Muscle of arm (tissue), 14 donors: ENCODE measurements at places on chromosomes 13 and 19.

DNA sequence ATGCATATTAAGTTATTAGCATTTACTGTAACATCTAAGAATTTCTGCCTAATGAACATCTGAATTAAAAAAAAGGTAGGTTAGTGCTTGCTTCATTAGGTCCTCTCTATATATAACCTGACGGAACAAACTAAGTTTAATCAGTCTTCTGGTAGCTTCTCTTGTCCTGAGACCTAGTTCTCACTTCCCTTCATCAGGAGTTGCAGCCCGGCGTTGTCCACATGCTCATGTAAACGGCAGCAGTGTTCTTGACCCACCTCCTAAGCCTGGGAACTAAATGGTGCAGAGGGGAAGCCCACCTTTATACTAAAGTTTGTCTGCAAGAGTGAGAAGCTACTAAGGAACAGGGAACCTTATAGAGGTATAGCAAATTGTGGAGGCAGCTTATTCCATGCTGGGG, 31.9 kb upstream of the CPB2 start:
- no peak for DNase-seq

DNA sequence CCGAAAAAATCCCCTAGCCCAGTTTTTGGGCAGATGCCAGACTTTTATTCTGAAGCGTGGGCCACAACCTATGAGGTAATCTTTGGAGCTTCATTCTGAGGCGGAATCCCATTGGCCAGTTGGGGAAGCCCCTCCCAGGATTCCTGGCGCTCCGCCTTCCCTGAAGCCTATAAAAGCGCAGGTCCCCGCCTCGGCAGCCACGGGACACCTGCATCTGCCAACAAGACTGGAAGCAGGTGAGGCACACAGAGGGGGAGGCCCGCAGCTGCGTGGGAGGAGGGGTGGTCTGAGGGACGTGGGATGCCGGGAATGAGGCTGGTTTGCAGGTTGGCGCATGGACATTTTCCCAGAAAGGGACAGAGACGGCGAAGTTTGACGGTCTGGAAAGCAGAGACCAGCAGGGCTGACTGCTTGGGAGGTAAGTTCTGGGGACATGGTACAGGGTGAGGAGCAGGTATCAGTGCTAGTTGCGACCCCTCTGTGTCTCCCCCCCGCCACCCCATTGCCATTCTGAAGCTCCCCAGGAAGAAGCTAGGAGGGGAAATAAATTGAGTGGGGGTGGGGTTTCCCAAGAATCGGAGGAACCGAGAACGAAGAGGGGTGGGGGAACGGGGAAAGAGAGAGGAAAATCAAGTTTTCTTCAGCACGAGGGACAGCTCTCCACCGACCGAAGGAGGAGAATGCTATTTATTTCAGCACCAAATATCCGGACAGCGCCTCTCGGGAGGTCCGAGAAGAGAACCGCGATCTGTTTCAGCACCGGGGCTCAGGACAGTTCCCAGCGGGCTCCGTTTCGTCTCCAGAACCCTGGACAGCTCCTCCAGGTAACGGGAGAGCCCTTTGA, 22.4 kb upstream of the FEM1A start:
- DNase-seq, result peak; percentile 93

DNA sequence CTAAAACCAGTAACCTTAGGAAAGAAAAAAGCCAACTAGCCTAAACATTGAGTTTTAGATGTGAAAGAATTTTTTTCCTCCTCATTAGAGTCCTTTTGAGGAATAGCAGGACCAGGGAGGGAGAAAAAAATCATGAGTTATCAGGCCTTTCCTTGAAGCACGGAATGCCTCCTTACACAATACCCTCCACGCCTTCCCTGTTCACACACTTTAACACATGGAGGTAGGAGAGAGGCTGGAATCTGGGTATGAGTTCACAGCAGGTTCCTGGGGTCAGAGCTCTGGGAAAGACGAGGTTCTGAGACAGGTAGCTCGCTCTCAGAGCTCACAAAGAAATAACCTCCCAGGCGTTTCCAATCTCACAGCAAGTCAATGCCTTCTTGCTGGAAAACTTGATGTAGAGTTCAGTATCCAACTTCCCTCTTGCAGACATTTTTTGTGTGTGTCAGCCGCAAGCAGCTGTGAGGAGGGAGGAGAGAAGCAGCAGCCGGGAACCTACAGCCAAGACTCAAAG, 716 bp downstream of the ZNF573 start:
- no peak for DNase-seq

- no peak for DNase-seq
Measured at GRCh38 chr19:15149737-15150136, 42.5 kb downstream of the SYDE1 start.

GRCh38 chr13:113665597-113666328, 1.3 kb upstream of the GRK1 start:
- no peak for DNase-seq

DNA sequence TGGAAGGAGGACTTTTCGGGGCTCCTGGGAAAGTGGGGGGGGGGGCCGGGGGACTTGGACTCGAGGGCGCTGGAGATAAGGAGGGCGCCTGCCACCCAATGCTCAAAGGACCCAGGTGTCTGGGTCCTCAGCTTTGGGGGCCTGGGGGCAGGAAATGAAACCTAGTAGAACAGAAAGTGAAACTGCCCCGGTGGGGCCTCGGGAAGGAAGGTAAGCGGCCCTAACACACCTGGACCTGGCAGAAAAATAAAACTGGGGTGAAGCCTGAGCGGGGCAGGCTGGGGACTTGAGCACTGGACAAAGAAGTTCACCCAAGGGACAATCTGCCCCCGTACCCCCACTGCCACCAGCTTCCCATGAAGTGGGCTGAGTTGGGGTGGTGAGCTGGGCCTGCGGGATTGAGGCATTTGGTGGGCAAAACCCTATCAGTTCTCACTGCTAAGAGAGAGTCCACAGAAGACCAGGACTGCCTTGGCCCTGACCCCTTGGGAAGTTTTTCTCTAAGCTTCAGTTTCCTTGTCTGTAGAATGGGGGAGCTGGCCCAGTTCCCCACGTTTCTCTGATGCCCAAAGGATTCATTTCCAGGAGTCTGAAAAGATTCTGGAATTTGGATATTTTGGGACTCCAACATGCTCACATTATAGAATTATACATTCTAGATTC, 2.3 kb downstream of the PRKD2 start:
- no peak for DNase-seq

- no peak for DNase-seq
Measured at GRCh38 chr13:40987606-40988280, 31.4 kb downstream of the ELF1 start.

- no peak for DNase-seq
Measured at GRCh38 chr13:48626077-48626449, 27.7 kb upstream of the CYSLTR2 start.

DNA sequence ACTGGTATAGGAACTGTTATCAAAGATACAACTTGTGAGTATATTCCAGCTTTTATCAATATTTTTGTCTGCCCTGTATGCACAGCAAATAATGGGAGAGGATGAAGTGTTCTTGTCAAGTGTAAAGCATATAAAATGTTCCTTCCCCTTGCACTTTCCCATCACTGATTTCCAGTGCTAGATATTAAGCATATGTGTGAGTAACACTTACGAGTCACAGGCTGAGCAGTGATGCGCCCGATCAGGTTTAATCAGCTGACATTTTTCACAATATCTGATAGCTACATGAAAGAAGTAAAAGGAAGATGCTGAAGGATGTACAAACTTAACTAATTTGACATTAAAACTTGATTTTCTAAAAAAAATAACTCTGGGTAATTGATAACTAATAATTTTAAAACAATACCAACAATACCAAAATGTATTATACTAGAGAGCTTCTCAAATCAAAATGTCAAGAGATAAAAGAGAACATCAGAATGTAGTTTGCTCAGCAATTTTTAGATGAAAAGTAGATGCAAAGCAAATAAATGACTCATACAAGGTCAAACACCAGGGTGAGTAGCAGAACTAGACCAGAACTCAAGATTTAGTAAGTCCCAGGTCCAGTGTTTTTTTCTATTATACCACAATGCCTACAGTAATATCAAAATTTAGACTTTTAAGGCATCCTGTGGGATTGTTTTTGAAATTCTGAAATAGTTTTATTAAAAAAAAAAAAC, 56.4 kb downstream of the ZDHHC20 start:
- no peak for DNase-seq

DNA sequence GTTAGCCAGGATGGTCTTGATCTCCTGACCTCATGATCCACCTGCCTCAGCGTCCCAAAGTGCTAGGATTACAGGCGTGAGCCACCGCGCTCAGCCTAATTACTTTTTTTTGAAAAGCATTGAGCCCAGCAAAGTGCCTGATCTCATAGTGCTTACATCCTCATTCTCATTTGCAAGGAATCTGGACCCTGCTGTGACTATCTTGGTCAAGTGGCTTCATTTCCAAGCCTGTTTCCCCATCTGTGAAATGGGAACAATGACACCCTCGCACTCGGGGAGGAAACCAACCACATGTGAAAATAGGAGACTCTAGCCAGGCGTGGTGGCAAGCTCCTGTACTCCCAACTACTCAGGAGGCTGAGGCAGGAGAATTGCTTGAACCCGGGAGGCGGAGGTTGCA, 1.6 kb upstream of the PLEKHA4 start:
- no peak for DNase-seq

GRCh38 chr13:31846182-31846938, 107.0 kb downstream of the RXFP2 start:
- peak; percentile 79 for DNase-seq

- DNase-seq, result no peak
Measured at GRCh38 chr19:40210889-40211288, 7.3 kb downstream of the TTC9B start.

GRCh38 chr19:17982430-17982829, 15.5 kb downstream of the KCNN1 start:
- DNase-seq, result no peak

DNA sequence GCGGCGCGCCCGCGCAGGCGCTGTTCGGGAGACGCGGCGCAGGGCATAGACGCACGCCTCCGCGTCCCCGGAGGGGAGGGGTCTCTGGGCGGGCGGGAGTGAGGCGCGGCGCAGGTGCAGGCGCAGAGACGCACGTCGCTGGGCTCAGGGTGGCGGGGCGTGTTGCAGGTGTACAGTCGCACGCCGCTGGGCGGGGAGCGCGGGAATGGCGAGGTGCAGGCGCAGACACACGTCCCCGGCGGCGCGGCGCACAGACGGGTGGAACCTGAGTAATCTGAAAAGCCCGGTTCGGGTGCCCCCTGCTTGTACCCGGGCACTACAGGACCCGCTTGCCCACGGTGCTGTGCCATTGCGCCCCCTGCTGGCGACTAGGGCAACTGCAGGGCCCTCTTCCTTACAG, 44.7 kb downstream of the PLPP2 start:
- DNase-seq, result no peak

- DNase-seq, result peak; percentile 1
Measured at GRCh38 chr13:70310396-70311119, 202.3 kb upstream of the KLHL1 start.

DNA sequence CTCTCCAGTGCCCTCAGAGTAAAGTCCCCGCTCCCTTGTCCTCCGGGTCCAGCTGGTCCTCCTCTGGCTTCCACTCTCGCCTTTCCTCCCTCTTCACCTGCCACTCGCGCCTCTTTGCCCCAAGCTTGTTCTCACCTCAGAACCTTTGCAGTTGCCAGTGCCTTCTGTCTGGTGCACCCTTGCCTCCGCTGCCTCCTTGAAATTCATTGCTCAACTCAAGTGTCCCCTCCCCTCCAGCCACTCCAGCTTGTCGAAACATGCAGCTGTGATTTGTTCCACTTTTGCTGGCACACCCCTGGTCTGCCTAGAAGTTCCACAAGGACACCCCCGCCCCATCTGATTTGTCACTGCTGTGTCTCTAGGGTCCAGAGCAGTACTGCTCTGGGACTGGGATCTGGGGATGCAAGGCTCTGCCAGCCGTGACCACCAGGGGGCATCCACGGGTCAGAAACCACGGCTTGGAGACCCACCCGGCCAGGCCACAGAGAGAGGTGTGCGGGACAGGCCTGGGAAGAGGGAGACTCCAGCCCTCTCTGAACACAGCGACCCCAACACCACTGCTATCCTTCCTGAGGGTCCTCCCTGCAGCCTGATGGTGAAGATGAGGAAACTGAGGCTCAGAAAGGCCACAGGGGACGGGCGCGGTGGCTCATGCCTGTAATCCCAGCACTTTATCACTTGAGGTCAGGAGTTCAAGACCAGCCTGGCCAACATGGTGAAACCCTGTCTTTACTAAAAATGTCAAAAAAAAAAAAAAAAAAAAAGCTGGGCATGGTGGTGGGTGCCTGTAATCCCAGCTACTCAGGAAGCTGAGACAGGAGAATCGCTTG, 49.9 kb downstream of the AP1M1 start:
- DNase-seq, result peak; percentile 84

DNA sequence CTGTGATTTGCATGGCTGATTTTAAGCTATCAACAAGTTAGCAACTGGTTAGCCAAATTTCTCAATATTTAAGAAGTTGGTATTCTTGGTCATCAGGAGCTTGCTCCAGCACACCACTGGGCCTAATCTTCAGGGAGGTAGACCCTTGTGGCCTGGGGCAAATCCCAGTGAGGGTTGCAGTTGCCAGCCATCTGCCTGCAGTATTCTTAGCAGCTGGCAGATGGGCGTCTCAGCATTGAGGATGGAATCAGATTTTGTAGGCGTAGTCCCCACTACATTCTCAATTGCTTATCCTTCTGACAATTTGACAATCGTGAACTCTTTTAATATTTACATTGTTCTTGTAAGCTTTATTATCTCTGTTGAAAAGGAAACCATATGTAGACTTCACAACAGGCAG, 1266.2 kb downstream of the SLITRK5 start:
- DNase-seq, result no peak

- peak; percentile 59 for DNase-seq
Measured at GRCh38 chr19:35213663-35214632, 14.6 kb downstream of the FAM187B start.

- DNase-seq, result no peak
Measured at GRCh38 chr13:71610876-71611275, 256.1 kb downstream of the DACH1 start.

DNA sequence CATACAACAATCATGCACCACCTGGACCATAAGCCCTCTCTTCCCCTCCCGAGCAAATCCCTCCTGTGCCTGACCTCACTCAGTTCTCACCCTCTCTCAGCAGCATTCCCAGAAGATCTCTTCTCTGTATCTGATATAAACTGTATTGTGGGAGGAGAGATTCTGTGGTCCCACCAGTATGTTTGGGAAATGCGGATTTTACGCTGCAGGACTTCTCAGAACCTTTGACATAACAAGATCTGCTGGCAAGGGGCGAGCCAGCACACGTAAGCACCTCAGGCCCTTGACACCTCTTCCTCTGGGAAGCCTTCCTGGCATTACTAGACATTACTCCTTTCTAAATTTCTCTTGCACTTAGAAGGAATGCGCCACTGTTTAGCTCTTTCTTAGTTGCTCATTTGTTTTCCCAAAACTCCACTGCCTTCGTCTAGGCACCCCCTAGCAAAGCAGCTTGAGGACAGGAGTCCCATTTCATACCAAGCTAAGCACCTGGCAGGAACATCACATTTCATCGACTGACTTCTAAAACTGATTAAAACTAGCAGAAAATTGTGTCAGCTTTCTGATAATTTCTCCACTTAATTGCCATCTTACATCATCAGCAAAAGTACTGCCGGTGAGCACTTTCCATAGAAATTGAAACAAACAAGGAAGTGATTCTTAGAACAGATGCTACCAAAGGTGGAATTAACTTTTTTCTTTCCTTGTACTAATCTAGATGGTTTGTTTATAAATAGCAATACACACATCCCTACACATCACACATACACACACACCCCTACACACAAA, 63.2 kb downstream of the CCDC70 start:
- no peak for DNase-seq

- DNase-seq, result no peak
Measured at GRCh38 chr19:34733266-34733745, 737 bp upstream of the ZNF181 start.

- DNase-seq, result no peak
Measured at GRCh38 chr19:44539236-44539826, 9.9 kb upstream of the CEACAM20 start.
